ENCODE measurements at places on chromosomes 7 and 10.

DNA sequence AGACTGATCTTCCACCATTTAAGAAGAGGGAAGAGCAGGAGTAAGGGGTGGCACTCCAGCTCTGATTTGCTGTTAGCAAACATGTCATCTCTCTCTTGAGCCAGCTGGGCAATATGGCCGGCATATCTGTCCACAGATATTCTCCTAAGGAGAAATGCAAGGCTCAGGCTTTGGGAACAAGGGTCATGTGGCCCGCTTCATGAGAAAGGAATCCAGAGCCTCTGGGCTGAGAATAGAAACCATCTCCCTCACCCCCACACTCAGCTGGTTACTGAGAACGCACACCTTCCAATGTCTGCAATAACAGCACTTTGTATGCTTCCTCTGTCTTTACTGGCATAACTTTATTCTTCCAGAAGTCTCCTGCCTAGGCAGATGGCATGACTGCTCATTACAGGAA, 171.2 kb downstream of the ELMO1 start:
- no peak for DNase-seq

GRCh38 chr10:52359441-52359840, 45.4 kb downstream of the DKK1 start:
- DNase-seq, result no peak

DNA sequence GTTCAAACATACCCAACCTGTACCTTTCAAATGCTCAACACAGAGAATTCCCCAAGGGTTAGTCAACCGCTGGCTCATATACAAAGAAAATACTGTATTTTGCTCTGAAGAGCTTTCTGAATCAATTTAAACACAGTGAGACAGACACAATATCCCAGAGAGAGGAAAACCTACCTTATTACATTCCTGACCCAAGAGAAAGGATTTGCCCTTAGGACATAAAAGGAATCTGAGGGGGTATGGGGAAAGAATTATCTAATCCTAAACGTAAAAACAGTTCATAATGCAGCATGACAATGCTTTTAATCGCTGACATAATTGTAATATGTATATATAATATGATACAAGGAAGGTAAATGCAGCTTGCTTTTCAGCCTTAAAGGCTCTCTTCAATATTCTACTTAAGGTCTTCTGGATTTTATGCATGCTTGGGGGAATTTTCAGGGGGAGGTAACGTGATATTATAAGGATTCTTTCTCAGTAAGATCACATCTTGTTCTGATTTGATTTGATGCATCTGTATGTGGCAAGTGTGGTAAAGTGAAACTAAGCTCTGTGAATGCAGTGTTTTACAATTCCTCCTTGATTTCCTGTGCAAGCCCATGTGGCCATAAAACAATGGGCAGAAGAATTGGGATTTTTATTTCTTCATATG, 240.5 kb downstream of the GLI3 start:
- DNase-seq, result no peak

DNA sequence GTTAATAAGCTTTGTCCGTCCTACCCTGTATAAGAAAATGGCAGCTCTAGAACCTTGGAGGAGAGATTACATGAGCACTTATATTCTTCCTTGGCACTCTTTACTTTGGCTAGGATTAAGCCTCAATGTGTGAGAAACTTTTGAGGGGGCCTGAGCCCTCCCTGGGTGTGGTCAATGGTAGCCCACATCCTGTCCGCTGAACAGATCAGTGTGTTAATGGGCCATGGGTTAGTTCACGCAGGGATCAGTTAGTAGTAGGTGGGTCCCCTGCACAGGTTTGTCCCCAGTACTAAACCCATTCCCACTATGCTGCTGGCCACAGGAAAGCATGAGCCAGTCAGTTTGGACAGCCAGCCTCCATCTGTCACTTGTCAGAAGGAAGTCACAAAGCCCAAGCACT, 20.2 kb upstream of the IKZF1 start:
- no peak for DNase-seq

- no peak for DNase-seq
These were observed 167.3 kb upstream of the DKK1 start for GRCh38 chr10:52146766-52147165.

- DNase-seq, result no peak
These were observed 16.9 kb downstream of the CPA1 start for GRCh38 chr7:130397051-130397757.

GRCh38 chr10:121927318-121927840, 452 bp downstream of the ATE1 start:
- peak; percentile 24 for DNase-seq

DNA sequence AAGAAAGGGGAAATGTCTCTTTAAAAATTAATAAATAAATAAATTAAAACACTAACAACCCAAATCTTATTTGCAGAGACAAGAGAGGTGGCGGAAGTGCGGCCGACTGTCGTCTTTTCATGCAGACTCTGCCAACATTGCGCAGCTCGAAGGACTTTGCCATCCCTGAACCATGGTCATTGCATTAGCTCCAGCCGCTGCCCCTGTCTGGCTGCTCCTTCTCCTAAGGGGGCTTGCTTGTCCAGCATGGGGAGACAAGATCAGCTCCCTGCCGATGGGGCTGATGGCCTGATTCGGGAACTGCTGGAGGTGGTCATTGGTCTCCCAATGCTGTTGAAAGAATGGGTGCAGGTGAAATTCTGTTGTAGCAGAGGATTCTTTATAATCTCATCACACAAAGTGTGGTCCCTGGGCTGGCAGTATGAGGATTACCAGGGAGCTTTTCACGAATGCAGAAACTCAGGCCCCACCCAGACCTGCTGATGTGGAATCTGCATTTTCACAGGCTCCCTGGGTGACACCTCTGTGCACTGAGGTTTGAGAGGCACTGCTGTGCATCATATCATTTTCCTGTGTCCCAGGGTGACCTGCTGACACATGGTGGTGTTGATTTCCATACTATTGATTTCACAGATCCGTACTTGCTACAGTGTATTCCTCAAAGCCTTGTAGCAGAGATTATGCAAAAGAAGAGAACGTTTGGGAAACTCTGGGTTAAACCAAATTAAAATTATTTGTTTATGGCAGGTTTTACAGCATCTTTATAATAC, 172.4 kb upstream of the ZMIZ1 start:
- no peak for DNase-seq

GRCh38 chr10:4755286-4755989, 70.6 kb upstream of the AKR1E2 start:
- DNase-seq, result no peak

GRCh38 chr10:6586501-6586900, 6.4 kb upstream of the PRKCQ start:
- DNase-seq, result no peak

DNA sequence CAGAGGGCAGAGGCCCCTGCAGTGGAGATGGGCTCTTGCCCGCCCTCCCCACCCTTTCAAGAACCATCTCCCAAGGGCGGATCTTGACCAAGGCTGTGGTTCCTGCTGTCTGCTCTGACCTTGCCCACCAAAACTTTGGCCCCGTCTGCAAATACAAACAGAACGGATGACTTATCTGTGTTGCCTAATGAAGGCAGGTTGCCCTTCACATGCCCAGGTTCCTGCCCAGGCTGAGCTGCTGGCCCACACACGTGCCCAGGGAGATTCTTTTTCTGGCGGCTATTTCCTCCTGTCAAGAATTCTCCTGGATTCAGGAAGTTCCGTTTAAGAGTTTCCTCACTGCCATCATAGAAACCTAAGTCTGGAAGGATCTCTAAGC, 78.3 kb downstream of the PROSER2 start:
- DNase-seq, result no peak

DNA sequence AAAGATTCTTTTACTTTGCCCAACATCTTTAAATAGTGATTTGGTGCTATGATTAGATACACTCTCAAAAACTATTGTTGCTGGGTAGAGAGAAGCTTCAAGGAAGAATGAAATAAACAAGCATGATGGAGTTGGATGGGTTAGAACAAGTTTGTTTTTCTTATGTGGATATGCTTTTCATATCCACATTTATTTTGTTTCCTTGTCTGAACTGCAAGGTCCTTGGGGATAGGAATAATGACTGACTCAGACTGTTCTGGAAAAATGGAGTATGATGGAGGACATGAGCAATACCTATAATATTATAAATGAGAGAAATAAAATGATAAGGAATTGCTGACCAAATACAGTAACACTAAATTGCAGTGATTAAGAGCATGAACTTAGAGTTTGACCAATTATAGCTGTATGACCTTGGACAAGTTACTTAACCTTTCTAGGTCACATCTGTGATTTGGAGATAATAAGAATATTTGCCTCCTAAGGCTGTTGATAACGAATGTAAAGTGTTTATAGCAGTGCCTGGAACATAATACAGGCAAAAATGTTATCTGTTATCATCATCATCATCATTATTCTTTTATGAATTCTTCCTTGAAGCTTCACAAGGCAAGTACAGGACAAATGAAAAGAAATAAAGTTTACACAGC, 847.5 kb downstream of the LRMDA start:
- no peak for DNase-seq

- DNase-seq, result no peak
These were observed 43.4 kb downstream of the SORBS1 start for GRCh38 chr10:95517536-95518454.

DNA sequence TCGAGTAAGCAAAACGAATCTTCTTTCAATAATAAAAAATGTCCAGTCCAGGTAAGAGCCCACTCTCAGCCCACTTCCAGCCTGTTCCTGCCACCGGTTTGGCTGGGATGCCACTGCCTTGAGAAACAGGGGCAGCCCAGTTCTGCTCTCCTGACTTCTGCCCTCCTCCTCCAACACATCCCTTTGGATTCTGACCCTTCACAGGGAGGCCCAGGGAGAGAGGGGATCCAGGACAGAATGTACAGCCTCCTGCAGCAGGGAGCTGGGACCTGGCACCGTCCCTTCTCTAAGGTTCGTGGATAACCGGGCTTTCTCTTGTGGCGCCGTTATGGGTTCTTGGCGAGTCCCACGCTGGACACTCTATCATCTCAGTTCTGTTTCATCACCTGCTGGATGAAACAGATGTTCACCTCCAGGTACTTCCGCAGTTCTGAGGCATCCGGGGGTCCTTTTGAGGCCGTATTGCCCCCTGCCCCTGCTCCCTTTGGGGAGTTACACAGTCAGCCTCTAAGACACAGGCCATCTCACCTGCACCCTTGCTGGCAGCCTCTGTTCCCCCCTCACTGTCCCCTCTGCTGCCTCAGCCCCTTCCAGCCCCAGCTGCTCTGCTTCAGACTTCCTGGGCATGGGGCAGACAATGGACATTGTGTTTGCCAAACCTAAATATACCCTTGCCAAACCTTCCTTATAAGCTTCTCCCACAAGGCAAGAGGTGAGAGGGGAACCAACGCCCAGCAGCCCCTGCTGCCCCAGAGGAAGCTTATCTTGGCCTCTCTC, 203.8 kb upstream of the ZMIZ1 start:
- DNase-seq, result no peak

DNA sequence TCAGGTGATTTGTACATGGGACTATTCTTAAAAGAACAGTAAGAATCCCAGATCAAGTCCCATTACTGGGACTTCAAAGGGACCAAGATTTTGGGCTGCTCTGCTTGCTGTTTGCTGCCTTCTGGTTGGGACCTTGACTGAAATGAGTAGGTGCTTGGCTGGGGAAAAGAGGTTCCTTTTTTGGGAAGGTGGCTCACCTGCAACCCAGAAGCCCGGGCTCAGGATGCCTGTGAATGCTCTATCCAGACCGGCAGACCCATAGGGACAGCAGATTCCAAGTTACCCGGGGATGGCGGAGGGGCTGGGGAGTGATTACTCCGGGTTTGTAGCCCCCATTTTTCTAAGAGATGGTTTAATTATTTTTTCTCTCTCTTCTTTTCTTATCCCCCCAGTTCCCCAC, 104.0 kb downstream of the CPXM2 start:
- DNase-seq, result no peak

All from activated CD4-positive, CD25-positive, alpha-beta regulatory T cell (primary cell).